ENCODE measurements at places on chromosomes 6 and 20. TPM values are rescaled to one million over a fixed set of nuclear protein-coding genes. Genes with fewer than 3 reads are reported as not detected.

DNA sequence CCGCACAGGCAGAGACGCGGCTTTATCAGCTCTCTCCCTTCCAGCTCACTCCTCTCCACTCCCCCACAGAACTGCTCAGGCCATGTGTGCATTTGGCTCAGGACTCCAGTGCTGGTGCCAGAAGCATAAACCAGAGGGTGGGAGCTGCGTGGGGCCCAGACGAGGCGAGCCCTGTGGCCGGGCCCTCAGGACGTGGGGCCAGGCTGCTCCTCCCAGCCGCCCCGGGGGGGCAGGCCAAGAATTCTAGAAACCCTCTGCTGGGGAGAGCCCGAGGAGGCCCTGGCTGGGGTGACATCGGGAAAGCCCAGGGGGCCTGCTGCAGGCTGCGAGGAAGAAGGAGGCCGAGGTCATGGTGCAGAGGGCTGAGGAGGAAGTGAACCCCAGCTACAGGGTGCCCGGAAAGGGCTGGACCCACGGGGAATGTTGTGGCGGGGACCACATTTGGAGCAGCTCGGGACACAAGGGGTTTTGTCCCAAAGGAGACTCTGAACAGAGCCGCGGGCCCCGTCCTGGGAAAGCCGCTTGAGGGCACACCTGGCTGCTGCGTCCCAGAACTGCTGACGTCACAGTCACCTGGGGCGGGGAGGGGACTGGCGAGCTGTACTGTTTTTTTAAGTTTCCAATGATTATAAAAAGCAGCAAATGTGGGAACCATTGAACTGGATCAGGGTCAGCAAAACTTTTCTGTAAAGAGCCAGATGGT is 107.1 kb downstream of the BANF2 start:
- DNase-seq, result peak; percentile 86

DNA sequence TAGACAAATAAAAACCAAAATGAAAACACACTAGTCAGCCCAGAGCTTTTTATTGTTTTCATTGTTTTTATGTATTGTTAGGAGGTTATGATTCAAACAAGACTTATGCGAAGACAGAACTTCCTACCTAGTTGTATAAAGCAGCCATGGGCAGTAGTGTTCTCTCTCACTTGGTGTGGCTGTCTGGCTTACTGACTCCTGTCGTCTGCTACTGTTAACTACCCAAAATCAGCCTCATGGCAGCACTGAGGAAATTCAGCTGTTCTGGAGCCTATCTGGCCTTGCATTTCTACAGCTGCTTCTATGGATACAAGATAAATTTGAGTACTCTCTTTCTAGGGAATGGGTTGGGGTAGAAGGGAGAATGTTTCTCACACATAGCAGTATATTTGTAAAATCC is 20.4 kb downstream of the VTA1 start:
- no peak for DNase-seq

DNA sequence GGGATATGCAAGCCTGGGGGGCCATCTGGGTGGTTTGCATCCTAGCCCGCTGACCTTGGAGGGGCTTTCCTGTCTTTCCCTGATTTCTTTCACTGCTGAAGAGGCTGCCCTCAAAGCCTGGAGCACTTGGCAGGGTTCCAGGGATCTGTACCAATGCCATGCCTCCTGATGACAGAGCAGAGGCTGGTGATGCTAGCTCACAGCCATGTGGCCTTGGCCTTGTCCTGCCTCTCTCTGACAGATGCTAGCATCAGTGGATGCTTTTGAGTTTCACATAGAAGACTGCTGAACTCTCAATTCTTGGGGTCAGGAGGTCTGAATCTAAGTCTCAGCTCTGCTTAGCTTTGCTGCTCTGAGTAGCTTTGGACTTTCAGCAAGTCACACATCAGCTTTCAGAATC is 21.9 kb upstream of the RREB1 start:
- no peak for DNase-seq

Gene TSPO2
- 0.86 TPM for polyA plus RNA-seq

GRCh38 chr6:80544976-80545722 is 438.7 kb downstream of the BCKDHB start:
- no peak for DNase-seq

Gene ZBTB12
- 35.5 TPM for polyA plus RNA-seq

Gene PTCHD4
- polyA plus RNA-seq, result 1.1 TPM

Gene COL21A1
- polyA plus RNA-seq, result 103 TPM

Gene PRSS16
- 0.49 TPM for polyA plus RNA-seq

Gene KIAA0408
- polyA plus RNA-seq, result 2.2 TPM

GRCh38 chr6:138849791-138850190 is 53.9 kb downstream of the ECT2L start:
- no peak for DNase-seq

- DNase-seq, result no peak
Observed at GRCh38 chr6:166565084-166565967, 21.2 kb downstream of the RAMACL start.

DNA sequence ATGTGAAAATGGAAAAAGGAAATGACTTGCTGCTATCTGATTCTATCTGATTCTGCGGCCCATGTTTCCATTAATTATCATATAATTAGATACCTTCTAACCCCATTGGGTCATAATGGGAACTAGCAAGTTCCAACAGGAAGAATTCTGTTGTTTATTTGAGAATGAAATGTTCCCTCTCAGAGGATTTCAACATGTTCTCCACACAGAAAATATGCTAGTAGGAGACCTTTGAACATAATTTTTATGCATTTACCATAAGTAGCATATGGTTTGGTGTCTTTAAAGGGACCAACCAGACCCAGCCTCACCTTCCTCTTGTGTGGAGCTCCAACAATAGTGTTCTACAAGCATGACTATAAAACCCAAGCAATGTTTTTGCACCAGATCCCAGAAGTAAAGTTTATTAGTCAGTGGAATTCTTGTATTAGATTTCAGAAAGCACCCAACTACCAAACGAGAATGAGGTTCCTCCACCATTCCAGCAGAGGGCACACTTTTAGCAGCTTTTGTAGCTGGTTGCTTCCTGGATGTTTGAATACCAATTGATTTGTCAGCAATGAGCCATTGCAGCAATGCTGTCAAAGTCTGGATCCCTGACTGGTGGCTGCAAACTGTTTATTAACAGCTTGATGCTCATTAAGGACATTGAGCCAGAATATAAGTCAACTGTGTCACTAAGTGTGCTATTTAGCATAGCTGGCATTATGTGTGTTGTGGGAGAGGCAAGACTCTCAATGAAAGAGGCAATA is 143.6 kb upstream of the GJE1 start:
- DNase-seq, result peak; percentile 2

DNA sequence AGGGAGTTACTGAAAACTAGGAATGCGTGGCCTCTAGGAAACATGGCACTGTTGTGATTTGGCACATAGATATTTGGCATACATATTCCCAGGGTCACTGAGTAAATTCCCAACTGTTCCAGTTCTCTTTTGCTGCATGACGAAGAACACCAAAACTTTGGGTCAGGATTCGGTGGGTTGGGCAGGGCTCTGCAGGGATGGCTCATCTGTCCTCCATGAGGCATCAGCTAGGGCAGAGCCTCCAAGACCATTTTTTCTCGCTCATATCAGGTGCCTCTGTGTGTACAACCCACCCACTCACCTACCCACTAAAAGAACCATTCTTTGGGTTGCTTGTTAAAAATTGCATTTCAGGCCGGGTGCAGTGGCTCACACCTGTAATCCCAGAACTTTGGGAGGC is 57.1 kb downstream of the SSR1 start:
- no peak for DNase-seq

DNA sequence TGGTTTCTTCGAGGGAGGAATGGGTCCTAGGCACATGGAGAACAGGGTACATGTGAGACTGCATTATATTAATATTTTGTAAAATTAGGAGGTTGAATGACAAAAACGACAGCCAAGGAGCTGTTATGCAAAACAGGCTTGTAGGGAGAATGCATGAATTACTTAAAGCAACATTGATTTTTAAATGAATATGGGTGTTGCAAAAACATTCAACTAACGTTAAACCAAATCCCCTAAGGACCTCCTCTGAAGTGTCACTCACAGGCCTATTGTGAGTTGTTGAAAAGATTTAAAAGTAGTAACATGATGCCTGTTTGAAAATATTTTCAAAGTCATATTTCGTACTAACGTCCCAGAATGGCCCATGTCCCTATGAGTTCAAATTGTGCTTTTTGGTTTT is 21.9 kb downstream of the FBXL4 start:
- no peak for DNase-seq

DNA sequence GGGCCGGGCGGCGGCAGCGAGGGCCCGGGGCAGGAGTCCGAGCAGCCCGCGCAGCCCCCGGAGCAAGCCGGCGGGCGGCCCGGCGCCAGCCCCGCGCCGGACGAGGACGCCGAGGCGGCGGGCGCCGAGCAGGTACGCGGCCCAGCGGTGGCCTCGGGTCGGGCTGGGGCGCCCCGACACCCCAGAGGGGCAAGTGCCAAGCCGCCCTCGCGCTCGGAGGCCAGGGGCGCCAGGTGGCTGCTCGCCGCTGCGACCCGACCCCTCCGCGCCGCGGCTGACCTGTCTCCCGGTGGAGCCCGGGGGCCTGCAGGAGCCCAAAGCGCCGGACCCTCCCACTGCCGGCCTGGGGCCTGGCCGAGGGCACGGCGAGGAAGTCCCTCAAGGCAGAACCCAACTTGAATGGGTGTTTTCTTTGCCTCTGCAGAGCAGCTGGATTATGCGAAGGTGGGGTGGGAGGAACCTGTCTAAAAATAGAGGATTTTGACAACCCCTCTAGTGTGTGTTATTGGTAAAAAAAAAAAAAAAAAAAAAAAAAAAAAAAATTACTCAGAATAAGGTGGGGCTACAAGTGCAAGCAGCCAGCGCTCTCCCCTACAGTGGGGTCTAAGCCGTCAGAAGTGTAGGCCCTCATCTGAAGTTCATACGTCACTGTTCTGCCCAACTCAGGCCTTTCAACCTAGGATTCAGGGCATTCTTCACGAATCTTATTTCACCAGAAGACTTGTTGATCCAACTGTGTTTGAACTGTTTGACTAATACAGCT is 609 bp downstream of the OGFRL1 start:
- DNase-seq, result no peak

Gene PGC
- polyA plus RNA-seq, result 0.07 TPM

Gene LIN28B
- polyA plus RNA-seq, result 0.24 TPM

DNA sequence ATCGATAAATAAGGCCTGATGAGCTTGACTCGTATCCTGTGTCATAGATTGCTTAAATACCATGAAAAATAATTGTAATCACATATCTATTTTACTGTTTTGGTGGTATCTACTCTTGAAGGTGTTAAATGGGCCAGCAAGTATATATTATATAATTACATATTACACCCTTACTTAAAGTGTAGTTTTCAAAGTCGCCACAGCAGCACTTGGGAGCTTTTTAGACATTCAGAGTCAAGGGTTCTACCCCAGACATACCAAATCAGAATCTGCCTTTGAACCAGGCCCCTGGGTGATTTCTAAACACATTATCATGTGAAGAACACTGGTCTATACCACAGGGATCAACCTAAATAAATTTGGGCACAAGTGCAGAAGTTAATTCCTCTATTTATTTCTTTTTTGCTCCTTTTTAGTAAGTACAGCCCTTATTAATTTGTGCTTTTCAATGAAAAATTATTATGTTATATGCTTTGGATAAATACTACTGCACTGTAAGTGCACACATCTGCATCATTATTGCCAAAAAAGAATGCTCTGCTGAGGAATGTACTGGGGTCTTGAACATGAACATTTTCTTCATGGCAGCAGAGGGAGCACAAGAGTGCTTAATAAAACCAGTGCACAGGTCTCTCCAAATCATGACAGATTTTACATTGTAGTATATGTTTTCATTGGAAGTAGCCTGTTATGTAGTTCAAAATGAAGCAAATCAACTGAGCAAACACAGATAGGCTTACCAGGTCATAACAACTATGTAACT is 3.1 kb upstream of the ATXN1 start:
- no peak for DNase-seq

DNA sequence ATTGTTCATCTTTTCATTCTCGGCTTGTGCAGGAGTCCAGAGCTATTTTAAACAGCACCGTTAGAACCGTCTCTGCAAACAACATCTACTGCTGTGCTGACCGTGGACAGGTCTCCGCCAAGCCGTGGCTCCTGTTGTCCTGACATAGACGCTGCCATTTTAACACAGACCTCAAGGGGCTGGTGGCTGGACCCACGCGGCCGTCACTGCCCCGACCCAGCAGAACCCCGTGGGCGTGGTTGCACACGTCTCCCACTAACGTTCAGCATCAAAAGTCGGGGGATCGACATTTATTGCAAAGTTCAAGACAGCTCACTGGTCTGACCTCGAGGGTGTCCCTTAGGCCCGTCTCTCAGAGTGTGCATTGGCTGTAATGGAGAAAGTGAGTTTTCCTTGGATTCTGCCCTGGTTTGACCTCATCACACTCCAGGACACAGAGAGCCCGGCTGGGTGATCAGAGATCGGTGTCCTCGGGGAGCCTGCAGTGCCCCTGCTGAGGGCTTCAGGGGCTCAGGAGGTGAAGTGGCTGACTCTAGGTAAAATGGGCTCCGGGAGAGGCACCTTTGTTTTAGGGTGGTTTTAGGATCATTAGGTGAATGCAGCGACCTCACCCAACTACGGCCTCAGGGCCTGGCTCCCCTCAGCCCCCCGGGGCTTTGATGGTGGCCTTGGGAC is 363.2 kb downstream of the THBS2 start:
- no peak for DNase-seq

DNA sequence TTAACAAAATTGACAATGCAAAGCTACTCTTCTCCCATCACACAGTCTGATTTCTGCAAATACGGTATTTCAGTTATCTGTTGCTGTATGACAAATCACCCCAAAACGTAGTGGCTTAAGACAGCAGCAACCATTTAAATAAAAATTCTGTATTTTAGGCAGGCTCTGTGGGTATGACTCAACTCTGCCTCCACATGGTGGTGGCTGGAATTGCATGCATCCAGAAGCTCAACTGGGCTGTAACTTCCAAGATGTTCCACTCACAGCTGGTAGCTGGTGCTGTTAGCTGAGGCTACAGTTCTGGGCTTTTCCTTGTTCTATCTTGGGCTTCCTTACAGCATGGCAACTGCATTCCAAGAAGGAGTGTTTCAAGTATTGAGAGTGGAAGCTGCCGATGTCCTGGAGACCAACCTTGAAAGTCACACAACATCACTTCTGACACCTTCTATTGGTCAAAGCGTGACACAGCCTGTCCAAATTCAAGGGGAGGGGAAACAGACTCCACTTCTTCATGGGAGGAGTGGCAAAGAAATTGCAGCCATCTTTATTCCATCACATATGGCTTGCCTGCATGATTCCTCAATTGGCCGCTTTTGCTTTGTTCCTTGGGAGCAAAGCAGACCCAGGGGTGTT is 39.7 kb upstream of the TULP1 start:
- no peak for DNase-seq

DNA sequence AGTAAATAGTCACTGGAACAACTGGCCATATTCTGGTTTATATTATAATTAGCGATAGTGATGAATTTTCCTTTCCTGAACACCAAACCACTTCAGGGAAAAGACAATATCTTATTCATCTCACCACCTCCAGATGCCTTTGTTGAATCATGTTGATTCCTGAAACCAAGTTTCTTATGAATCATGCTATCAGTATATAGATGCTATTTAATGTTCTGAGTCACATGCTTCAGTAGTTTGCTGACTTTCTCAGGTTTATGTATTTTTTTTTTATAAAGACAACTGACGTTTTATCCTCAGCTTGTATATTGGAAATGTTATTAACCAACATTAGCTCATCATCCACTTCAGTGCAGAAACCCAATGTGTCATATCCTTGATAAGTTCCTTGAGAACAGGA is 710.2 kb upstream of the POU3F2 start:
- DNase-seq, result no peak

Measured in renal cortex interstitium (tissue), 15 donors.